ENCODE measurements at places on chromosomes 16 and 17. TPM values are rescaled to one million over a fixed set of nuclear protein-coding genes. Genes with fewer than 3 reads are reported as not detected.

TVP23A gene
- 0.47 TPM for total RNA-seq

DNA sequence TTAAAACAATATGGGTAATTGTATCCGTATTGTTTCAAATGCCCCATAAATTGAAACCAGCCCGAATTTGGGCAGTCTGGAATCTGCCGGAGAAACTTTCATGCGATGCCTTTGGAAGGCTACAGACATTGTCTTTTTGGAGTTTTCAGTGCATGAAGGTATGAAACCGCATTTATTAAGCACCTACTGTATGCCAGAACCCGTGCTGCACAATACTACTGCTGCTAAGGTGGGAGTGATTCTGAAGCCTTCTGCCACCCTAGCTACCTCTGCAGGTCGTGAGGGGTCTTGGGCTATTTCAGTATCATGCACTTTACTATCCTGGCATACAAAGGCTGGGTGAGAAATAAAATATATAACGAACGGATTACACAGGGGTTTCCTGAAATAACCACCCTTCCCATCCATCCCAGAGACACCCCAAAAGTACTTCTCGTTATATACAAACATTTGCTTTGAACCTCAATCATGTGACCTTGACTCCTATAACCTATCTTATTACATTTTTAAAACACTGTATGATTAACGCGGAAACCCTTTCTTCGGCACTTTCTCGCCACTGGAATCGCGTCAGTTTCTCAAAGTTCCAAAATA is 1.0 kb upstream of the MSI2 start:
- no peak for DNase-seq

GRCh38 chr16:15798671-15799070 is 58.2 kb downstream of the MYH11 start:
- no peak for DNase-seq

GRCh38 chr17:3727041-3727440 is 3.3 kb downstream of the HASPIN start:
- DNase-seq, result no peak

GRCh38 chr16:57807252-57807967 is 5.1 kb upstream of the KIFC3 start:
- DNase-seq, result no peak

Measured in left ventricle myocardium superior (tissue), 1 donor.